ENCODE measurements at places on chromosomes 12 and 14. TPM values are rescaled to one million over a fixed set of nuclear protein-coding genes. Genes with fewer than 3 reads are reported as not detected.

The CERS5 gene
- 43.2 TPM for total RNA-seq

The MYF6 gene
- not detected for total RNA-seq

The PAPOLA gene
- total RNA-seq, result 139 TPM

The TRAF3 gene
- total RNA-seq, result 21.9 TPM

The CNTN1 gene
- total RNA-seq, result not detected

The GPR135 gene
- total RNA-seq, result 6.5 TPM

The HOXC4 gene
- total RNA-seq, result 2.2 TPM

The PLCZ1 gene
- not detected for total RNA-seq

The LMO3 gene
- total RNA-seq, result 0.39 TPM

The MDM1 gene
- total RNA-seq, result 22.2 TPM

The INHBE gene
- not detected for total RNA-seq

The DICER1 gene
- 70.0 TPM for total RNA-seq

The ALG10B gene
- total RNA-seq, result 6.0 TPM

The COQ10A gene
- 13.2 TPM for total RNA-seq

Measured in articular chondrocyte of knee joint (primary cell).